ENCODE measurements at places on chromosomes 7 and 10.

DNA sequence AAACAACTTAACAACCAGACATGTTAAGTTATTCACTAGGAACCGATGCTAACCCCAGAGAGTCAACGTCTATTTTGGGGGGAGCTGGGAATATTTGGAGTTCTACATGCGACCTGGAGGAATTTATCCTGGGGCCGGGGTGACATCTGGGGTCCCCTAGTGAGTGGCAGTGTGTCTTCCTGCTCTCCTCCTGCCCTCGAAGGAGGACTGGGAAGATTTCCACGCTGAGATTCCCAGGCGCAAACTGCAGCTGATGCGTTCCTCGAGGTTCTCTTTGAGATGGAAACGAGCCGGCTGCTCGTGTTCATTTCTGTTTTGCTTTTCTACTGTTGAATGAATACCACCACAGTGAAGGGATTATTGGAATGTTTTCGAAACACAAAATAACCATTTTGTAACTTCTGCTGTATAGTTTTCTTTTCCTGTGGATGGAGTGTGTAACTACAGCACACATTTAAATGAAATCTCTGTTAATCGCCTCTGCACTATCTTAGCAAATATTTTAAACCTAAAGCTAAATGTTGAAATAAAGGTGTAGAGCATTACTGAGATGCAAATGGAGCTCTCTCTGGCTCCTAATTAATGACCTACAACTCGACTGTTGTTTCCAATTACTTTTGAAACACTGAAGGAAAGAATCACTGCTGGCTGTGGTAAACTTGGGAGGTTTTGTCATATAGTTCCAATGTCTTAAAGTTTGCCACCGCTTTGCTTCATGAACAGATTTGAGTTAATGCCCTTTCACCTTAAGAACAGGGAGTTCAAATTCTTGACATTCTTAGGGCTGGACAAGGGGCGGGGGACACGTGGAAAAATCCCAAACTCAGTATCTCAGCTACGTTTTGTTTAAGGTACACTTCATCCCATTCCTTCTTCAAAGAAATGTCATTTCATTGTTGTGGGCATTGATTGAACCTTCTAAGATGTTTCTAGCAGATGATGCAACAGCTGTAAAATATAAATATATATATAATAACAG is 21.1 kb downstream of the GATA3 start:
- DNase-seq = no peak

GRCh38 chr10:11918384-11918783 is 95.2 kb downstream of the PROSER2 start:
- DNase-seq = no peak

DNA sequence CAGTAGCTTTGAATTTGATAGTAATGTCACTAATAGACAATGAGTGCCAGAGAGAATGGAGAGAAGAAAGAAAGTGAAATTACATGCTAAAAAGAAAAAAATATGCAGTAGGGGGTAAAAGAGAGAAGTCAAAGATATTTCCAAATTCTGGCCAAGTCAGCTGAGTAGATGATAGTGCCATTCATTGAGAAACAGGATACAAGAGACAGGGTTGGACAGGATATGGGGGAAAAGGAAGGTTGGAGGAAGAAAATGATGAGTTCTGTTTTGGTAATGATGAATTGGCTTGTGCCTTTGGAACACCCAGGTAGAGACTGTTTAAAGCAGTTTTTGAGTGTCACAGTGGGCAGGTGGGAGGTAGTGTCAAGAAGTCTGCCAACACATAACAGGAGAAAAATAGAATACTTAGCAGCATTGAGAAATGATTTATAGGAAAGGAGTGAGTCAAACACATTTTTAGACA is 78.3 kb downstream of the LRRC17 start:
- DNase-seq = no peak

DNA sequence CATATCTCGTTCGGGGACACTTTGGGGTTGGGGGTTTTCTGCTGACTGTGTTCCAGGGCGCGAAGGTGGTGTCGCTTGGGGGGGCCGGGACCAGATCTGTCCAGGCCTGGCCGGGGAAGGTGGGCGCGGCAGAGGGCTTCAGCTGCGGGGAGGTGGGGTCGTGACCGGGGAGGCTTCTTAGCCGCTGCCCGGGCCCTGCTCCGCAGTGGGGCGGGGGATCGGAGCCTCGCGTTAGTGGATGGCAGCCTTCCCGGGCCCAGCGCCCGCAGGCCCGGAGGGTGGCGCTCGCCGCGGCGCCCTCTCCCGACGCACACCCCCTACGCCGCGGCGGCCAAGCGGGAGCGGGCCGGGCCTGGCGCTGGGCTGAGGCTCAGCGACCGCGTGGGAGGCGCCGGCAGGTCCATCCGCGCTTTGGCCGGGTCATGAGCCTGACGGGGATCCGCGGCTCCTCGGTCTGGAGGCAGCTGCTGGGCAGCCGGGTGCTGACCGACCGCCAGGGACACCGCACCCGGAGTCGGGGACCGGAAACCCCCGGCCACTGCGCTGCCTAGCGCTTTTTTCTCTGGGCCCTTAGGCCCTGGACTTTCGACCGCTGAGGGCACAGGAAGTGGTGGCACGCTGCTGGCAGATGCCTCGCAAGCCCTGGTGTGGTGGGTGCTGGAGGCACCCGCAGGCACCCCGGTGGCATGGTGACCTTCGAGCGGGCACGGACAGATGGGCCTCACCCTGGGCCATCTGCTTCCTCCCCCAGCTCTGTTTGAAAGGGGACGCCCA is 1.2 kb downstream of the AGAP3 start:
- peak; percentile 66 for DNase-seq

DNA sequence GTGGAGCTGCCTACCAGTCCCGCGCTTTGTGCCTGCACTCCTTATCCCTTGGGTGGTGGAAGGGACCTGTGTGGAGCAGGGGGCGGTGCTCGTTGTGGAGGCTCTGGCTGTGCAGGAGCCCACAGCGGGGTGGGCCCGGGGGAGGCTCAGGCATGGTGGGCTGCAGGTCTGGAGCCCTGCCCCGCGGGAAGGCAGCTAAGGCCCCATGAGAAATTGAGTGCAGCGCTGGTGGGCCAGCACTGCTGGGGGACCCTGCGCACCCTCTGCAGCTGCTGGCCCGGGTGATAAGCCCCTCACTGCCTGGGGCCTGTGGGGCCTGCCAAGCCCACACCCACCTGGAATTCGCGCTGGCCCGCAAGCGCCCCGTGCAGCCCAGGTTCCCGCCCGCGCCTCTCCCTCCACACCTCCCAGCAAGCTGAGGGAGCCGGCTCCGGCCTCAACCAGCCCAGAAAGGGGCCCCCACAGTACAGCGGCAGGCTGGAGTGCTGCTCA is 859.6 kb upstream of the KCND2 start:
- no peak for DNase-seq

DNA sequence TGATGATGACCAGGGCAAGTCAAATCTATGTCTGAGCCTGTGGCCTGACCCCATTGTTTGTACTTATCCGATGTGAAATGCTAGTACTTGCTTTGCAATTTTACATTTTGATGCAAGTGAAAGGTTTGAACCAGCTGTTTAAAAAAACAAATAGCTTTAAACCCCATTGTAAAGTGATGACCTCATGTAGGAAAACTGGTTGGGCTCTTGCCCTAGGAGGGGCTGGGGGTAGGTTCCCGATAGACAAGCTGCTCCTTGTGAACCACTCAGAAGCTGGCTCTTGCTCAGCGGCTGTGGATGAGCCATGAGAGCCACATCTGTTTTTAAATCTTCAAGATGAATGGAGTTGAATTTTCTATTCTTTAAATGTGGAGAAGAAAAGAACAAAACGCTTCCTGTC is 185.3 kb downstream of the WDR11 start:
- no peak for DNase-seq

GRCh38 chr10:81889181-81889769 is 14.3 kb downstream of the NRG3 start:
- DNase-seq = no peak

GRCh38 chr7:28266402-28266801 is 85.8 kb upstream of the JAZF1 start:
- DNase-seq = no peak

DNA sequence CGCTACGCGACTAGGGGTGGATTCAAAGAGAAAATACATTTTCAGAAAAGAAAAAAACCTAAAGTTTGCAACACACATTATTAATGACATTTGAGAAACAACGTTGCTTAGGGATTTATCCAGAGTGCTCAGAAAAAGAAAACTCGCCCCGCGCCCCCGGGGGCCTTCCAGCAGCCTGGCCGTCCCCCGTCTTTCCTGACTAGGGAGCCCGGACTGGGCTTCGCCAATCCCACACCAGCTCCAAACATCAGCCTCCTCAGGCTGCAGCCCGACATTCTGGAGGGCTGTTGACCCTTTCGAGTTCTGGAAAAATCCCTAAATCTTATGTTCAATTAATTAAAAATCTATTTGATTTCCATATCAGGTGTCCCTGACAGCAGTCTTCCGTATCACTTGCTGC is 48.6 kb downstream of the CLEC2L start:
- DNase-seq = no peak

DNA sequence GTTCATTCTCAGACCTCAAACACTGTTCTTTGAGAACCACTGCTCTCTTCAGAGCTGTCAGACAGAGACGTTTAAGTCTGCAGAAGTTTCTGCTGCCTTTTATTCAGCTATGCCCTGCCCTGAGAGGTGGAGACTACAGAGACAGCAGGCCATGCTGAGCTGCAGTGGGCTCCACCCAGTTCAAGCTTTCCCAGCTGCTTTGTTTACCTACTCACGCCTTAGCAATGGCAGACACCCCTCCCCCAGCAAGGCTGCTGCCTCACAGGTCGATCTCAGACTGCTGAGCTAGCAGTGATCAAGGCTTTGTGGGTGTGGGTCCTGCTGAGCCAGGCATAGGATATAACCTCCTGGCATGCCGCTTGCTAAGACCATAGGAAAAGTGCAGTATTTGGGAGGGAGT is 80.5 kb upstream of the CYP2C9 start:
- DNase-seq = no peak

- peak; percentile 20 for DNase-seq
Observed at GRCh38 chr7:123665157-123665556, 9.5 kb downstream of the LMOD2 start.

DNA sequence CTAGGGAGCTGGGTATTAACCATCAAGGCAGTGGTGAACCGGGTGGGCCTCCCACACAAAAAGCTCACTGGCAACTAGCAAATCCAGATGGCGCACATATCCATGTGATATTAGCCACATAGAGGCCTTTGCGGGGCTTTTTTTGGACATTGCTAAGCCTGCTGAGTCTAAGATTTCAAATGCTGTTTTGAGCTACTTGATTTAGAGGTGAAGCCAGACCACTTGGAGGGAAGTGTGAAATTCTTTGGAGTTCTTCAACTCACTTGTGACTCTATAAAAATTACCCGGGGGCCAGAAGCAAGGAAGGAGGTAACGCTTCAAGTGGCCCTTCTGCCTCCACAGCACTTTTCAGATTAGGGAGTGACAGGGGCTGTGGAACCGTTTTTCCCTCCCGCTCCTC is 619.8 kb upstream of the GALNT17 start:
- no peak for DNase-seq

DNA sequence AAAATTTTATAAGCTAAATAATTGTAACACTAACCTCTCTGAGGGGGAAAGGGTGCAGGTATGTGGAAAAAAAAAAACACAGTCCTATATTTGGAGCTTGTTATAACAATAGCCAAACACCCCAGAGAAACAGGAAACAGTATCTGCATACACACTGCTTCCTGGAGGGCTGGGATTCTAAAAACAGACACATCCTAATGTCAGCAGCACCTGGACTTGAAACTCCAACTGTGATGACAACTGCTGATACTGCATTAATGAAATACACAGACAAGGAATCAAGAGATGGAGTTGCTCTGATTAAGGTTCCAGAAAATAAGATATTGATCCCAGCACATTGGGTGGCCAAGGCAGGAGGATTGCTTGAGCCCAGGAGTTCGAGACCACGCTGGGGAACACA is 9.3 kb downstream of the DAGLB start:
- no peak for DNase-seq
